ENCODE measurements at places on chromosomes 12 and 14. TPM values are rescaled to one million over a fixed set of nuclear protein-coding genes. Genes with fewer than 3 reads are reported as not detected.

LBHD2 gene
- total RNA-seq = not detected

GRCh38 chr12:92987846-92988621 lies 58.9 kb upstream of the EEA1 start:
- H3K27ac ChIP-seq = peak overlapping the region; percentile 66
- H3K36me3 ChIP-seq = no peaks in the 10 kb centered on the region
- H3K4me1 ChIP-seq = peaks cover 10% of the 10 kb centered on the region

DNA sequence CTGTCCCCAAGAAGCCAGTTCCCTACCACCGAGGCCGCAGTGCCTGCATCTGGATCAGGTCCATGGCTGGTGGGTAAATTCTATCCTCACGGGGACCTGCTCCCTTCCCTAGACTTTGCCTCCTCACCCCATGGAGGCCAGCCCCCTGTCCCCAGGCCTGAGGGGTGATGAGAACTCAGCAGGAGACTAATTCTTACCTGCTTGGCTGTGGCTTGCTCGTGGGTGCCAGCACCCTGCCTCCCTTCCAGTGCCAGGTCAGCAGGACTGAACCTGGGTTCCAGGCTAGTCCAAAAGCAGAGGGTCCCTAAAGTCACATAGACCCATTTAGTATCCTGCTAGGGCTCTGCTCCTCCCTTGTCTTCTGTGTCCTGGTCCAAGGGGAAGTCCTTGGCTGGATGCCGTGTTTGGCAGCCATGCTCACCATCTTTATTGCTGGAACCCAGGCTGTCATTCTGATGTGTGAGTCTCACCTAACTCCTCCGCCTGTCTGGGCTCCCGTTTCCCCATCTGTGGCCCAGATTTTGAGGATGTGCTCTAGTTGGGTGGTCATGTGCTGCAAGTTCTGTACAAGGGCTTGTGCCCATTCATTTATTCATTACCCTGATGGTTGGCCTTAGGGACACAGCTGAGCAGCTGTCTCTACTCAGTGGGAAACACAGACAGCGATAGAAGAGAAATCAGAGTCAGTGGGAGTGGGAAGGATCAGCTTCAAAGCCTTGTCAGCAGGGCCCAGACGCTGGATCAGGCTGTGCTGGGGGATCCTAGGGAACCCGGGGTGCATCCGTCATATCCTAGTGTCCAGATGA lies 949 bp downstream of the PLBD2 start:
- no peak for DNase-seq
- peak overlapping the region; percentile 70 for H3K4me3 ChIP-seq
- H3K4me1 ChIP-seq = peaks cover 34% of the 10 kb centered on the region
- no peaks in the 10 kb centered on the region for H3K27me3 ChIP-seq

- H3K4me1 ChIP-seq = no peaks in the 10 kb centered on the region
- no peak overlapping the region for H3K4me3 ChIP-seq
- no peak for DNase-seq
- no peaks in the 10 kb centered on the region for H3K27me3 ChIP-seq
- H3K36me3 ChIP-seq = no peaks in the 10 kb centered on the region
- no peak overlapping the region for H3K27ac ChIP-seq
These were observed 78.0 kb downstream of the GRIP1 start for GRCh38 chr12:66600903-66601302.

IRAK3 gene
- 12.2 TPM for total RNA-seq

DNA sequence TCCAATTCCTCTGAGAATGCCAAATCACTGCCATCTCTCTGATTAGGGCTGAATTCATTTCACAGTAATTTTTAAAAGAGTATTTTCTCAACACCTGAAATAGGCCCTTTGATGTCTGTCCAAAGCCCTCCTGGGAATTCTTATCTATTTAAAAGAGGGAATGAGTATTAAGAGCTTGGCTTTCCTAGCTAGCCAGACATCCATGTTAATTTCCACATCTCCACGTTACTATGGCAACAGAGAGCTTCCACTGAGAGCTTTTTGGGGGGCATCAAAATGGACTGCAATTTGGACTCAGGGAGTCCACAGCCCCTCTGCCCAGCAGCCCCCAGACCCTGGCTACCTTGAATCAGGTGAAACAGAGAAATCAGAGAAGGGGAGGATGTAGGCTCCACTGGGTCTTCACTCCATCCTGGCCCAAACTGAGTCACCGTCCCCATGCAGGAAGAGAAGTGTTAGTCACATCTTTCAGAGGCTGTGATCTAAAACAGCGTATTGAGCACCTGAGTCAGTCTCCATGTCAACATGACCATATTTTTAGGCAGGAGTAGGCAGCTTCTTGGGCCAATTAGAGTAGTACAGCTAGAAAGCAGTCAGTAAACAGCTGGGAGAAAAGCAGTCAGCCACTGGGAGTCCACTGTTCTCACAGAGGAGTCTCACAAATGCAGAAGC lies 7.0 kb upstream of the FICD start:
- no peaks in the 10 kb centered on the region for H3K27me3 ChIP-seq
- no peak overlapping the region for H3K27ac ChIP-seq
- H3K4me1 ChIP-seq = peaks cover 9% of the 10 kb centered on the region
- no peaks in the 10 kb centered on the region for H3K36me3 ChIP-seq

FICD gene
- total RNA-seq = 5.8 TPM

AQP6 gene
- total RNA-seq = not detected

GRCh38 chr14:32908196-32909084 lies 30.2 kb upstream of the NPAS3 start:
- DNase-seq = no peak
- no peaks in the 10 kb centered on the region for H3K4me1 ChIP-seq
- no peaks in the 10 kb centered on the region for H3K27me3 ChIP-seq
- H3K36me3 ChIP-seq = no peaks in the 10 kb centered on the region
- no peak overlapping the region for H3K4me3 ChIP-seq

- no peak for DNase-seq
- no peaks in the 10 kb centered on the region for H3K36me3 ChIP-seq
- H3K27ac ChIP-seq = no peak overlapping the region
- no peaks in the 10 kb centered on the region for H3K27me3 ChIP-seq
- H3K4me1 ChIP-seq = no peaks in the 10 kb centered on the region
- no peak overlapping the region for H3K4me3 ChIP-seq
These were observed 145.8 kb downstream of the BICD1 start for GRCh38 chr12:32252199-32253073.

DNA sequence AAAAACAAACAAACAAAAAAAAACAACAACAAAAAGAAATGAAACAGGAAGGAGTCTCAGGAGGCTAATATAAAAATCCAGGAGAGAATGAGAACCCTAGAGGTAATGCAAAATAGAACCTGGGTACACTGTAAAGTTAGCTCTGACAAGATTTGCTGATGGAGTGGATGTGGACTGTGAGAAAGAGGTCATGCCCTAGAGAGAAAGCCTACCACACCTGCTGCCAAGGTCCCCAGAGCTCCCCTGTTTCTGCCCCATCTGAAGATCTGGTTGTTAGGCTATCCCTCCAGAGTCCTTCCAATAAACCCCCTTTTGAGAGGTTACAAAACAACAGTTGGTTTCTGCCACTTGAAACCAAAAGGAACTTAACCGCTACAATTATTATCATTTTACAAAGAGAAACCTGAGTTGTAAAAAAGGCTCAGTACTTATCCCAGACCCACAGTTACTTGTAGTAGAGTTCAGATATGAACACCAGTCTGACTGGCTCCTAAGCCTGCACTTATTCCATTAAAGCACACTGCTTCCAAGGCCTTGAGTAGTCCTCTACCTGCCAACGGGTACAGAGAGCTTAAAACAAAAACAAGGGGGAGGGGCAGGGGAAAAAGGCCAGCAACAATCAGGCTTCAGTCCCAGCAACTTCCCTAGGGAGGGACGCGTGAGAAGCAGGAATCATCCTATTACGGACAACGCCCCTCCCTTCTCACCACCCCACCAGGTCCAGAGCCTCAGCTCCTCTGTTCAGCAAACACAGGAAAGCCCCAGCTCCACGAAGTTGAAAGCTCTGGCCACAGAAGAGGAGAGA lies 27.7 kb downstream of the PPP1R13B start:
- no peak for DNase-seq
- peak overlapping the region; percentile 26 for H3K4me3 ChIP-seq
- H3K27me3 ChIP-seq = no peaks in the 10 kb centered on the region
- H3K4me1 ChIP-seq = peaks cover 50% of the 10 kb centered on the region
- no peaks in the 10 kb centered on the region for H3K36me3 ChIP-seq

GRCh38 chr12:111467092-111467856 lies 61.6 kb downstream of the SH2B3 start:
- H3K4me1 ChIP-seq = peaks cover 17% of the 10 kb centered on the region
- no peak for DNase-seq
- H3K36me3 ChIP-seq = peaks cover 8% of the 10 kb centered on the region
- H3K27ac ChIP-seq = peak overlapping the region; percentile 32
- H3K27me3 ChIP-seq = no peaks in the 10 kb centered on the region

- DNase-seq = no peak
- H3K36me3 ChIP-seq = no peaks in the 10 kb centered on the region
- H3K27ac ChIP-seq = no peak overlapping the region
- peaks cover 6% of the 10 kb centered on the region for H3K4me1 ChIP-seq
- H3K27me3 ChIP-seq = no peaks in the 10 kb centered on the region
- no peak overlapping the region for H3K4me3 ChIP-seq
These were observed 14.1 kb upstream of the MIS18BP1 start for GRCh38 chr14:45267071-45267470.

FOXG1 gene
- total RNA-seq = 1.2 TPM

TMEM119 gene
- total RNA-seq = 5.4 TPM

DNA sequence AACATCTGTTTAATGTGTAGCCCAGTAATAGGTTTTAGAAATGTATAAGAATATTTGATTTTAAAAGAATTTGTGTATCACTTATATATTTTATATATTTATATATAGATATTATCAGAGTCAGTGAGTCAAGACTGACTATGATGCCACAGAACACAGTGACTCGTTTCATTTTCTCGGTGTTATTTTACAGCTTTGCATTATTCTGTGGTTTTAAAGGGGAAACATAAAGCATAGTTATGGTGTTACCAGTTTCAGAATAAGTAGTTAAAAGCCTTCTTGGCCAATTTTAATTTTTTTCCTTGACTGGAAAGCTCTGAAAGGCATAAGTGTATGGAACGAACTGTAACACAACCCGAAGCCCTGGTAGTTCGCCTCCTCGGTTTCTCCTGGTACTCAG lies 91.0 kb downstream of the GRIP1 start:
- H3K27ac ChIP-seq = no peak overlapping the region
- H3K4me1 ChIP-seq = peaks cover 11% of the 10 kb centered on the region
- no peak for DNase-seq
- H3K36me3 ChIP-seq = no peaks in the 10 kb centered on the region

- no peaks in the 10 kb centered on the region for H3K36me3 ChIP-seq
- no peak overlapping the region for H3K4me3 ChIP-seq
- H3K4me1 ChIP-seq = peaks cover 7% of the 10 kb centered on the region
- H3K27me3 ChIP-seq = no peaks in the 10 kb centered on the region
- no peak for DNase-seq
These were observed 8.0 kb upstream of the RTRAF start for GRCh38 chr14:51981218-51981854.

CDKL1 gene
- total RNA-seq = 17.7 TPM

ALG10 gene
- total RNA-seq = 5.8 TPM

- no peaks in the 10 kb centered on the region for H3K27me3 ChIP-seq
- DNase-seq = no peak
- no peak overlapping the region for H3K4me3 ChIP-seq
- H3K4me1 ChIP-seq = peaks cover 6% of the 10 kb centered on the region
These were observed 160.8 kb upstream of the GZMB start for GRCh38 chr14:24794644-24795305.

- H3K27me3 ChIP-seq = no peaks in the 10 kb centered on the region
- H3K4me1 ChIP-seq = peaks cover 11% of the 10 kb centered on the region
- DNase-seq = no peak
These were observed 24.8 kb downstream of the FOS start for GRCh38 chr14:75303381-75303789.

OR4Q3 gene
- total RNA-seq = not detected

- peak; percentile 92 for DNase-seq
- peak overlapping the region; percentile 84 for H3K4me3 ChIP-seq
- H3K4me1 ChIP-seq = peaks cover 49% of the 10 kb centered on the region
- H3K27ac ChIP-seq = peak overlapping the region; percentile 91
These were observed 2.0 kb downstream of the ZBTB25 start for GRCh38 chr14:64501411-64502171.

- H3K27ac ChIP-seq = no peak overlapping the region
- peaks cover 7% of the 10 kb centered on the region for H3K4me1 ChIP-seq
- H3K4me3 ChIP-seq = no peak overlapping the region
- H3K27me3 ChIP-seq = no peaks in the 10 kb centered on the region
- no peaks in the 10 kb centered on the region for H3K36me3 ChIP-seq
- no peak for DNase-seq
These were observed 6.7 kb upstream of the CDKL1 start for GRCh38 chr14:50403419-50403818.
